ENCODE measurements at places on chromosomes 7 and 10.

DNA sequence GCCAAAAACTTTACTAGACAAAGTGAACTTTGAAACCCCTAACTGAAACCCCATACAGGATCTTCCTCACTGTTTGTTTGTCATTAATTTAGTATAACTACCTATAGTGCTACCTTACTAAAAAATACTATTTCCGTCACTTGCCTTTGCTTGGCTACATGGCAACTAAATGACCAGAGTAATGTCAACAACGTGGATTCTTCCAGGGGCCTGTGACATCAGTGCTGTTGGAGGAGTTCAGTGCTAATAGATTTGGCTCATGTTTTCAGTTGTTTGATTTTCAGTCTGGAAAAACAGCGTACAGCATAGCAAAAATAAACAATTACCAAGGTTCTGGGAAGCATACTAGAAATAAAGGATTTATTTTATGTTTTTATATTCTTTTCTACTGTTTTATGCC, 3.0 kb upstream of the ASB15 start:
- no peak for DNase-seq

- no peak for DNase-seq
These were observed 167.3 kb upstream of the KMT2E start for GRCh38 chr7:104846731-104847130.

- no peak for DNase-seq
These were observed 744 bp downstream of the FRAT2 start for GRCh38 chr10:97333601-97334369.

- no peak for DNase-seq
These were observed 255.3 kb downstream of the FZD1 start for GRCh38 chr7:91519241-91520158.

DNA sequence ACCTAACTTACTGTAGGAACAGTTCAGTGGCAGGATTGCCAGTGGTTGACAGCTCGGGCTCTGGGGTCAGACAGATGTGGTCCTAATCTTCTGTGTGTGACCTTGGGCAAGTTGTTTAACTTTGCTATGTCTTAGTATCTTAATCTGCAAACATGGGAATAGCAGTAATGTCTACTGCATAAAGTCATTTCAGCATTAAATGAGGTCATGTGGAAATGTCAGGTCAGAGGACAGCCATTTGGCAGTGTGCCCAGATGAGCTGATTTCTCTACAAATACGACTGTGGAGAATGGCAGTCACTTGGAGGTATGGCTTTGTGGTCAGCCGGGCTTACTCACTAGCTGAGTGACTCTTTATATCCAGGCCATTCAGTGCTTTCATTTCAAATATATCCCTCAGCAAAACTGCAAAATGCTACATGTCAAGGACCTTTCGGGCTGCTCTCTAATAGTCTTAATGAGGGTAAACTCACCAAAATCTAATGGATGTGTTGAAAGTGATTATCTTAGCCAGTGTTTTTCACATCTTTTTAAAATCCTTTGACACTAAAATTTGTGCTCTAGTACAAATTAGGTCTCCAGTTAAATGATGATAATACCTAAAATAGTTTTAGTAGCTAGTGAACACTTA, 171.4 kb downstream of the ST7 start:
- peak; percentile 50 for DNase-seq
